Activated CD4-positive, CD25-positive, alpha-beta regulatory T cell treated with anti-CD3 and anti-CD28 coated beads, Interleukin-2, amount 50 U/mL, for 72 hours (primary cell): ENCODE measurements at places on chromosomes 2 and 18.

- DNase-seq: no peak
These were observed 31.5 kb downstream of the REEP1 start for GRCh38 chr2:86305915-86306254.

DNA sequence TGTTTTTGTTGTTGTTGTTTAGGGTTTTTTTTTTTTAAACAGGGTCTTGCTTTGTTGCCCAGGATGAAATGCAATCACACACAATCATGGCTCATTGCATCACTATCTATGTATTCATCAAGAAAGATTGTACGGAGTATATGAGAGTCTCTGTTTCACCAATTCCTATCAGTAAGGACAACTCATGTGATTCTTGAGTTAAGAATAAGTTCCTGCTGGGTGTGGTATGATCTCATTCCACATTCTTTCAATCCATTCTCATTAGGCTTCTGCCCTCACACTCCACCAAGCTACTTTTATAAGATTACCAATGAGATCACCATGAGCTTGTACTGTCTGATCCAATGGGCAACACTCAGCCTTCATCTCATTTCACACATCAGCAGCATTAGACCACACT, 9.1 kb upstream of the AP1S3 start:
- DNase-seq: no peak

DNA sequence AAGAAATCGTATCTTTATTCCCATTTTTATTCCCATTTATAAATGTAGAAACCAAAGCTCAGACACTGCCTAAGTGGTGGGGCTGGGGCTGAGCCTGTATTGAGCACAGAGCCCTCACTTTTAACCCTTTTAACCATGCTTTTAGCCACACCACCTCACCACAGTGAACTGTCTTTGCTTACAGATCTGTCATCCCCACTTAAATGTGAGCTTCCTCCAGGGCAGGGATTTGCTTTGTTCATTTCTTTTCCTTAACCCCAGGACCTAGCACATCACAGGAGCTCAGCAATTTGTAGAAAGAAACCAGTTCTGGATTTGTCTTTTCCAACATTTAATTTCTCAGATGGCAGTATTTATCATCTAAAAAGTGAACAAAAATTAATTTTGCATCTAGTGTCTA, 2.2 kb downstream of the BOD1L2 start:
- DNase-seq: no peak

DNA sequence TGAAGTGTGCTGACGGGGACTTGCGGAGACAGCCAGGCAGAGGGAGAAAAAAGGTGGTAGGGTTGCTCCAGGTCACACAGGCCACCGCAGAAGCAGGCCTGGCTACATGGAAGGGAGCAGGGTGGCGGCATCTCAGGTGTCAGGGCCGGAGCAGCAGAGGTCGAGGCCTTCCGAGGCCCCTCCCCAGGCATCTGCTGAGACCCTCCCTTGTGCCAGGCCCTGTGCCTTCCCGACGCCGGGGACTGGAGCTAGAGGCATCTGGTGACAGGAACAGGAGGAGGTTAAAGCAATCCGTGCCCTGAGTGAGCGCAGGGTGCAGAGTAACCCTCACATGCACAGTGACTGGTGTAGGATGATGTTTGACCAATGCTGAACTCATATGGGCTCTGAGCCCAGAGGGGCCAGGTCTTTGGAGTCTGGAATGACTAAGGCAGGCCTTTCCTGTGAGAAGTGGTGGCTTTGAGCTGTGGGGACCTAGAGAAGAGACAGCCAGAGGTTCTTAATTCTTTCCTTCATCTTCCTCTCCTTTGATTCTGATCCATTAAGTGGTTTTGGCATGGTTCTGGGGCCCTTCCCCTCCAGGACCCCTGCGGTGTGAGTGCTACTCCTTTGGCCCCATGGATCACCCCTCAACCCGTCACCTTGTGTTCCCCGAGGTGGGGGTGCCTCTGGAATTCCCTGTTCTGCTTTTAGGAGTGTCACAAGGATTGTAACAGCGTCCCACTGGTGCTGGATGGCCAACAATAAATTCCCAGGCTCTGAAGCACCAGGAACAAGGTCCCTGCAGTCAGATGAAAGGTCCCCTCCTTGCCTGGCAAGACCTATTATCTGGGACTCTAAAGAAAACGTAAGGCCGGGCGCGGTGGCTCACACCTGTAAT, 72.1 kb downstream of the KLHL29 start:
- DNase-seq: no peak

DNA sequence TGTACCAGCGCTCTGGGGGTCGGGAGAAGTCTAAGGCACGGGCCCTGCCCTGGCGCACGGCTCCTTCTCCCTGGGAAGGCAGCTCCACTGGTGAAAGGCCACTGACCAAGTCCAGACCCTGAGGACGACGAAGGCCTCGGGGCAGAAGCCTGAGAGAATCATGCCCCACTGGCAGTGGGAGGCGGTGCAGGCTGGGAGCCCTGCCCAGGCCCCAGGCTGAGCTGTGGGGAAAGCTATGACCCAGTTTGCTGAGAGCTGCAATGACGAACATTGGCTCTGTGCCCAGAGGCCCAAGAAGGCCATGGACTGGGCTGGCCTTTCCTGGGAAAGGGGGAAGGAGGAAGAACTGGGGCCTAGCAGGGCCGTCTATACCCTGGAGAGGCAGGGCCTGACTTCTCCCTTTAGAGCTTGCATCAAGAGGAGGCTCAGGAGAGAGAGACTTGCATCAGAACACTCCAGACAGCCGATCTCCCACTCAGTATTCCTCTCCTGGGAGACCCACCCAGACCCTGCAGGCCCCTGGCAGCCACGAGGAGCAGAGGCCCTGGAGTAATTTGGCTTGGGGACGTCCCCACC, 32.9 kb downstream of the HS1BP3 start:
- no peak for DNase-seq

GRCh38 chr2:52964916-52965530, 802.6 kb upstream of the CHAC2 start:
- no peak for DNase-seq

GRCh38 chr2:221573430-221574230, 1.5 kb upstream of the EPHA4 start:
- DNase-seq: peak; percentile 90

DNA sequence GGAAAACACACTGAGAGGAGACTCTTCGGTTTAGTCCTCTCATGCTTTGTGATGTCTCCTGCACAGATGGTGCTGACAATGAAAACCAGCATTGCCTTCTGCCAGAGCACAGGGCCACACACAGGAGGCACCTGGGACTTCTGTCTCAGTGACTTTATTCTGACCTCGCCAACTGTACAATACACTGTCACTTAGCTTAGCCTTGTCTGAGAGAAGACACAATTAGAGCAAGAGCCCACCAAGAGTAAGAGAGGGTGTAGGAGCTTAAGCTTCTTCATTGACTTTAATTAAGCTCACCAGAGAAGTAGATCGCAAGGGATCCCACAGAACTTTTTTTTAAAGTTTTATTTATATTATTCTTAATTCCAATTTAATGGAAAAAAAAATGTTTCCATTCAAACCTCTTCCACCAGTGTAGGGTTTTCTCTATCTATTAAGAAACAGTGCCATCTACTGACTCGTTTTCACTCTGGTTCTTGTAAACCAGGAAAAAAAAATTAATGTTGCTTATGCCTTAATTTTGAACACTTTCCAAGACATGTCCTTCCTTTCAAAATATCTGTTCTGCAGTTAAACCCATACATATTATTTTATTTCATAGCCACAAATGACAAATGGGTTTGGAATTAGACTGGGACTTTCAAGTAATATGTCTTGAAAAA, 42.4 kb upstream of the DDX18 start:
- DNase-seq: no peak
